ENCODE measurements at places on chromosomes 13 and 19.

- no peak for DNase-seq
Observed at GRCh38 chr13:93965587-93965986, 513.9 kb downstream of the DCT start.

DNA sequence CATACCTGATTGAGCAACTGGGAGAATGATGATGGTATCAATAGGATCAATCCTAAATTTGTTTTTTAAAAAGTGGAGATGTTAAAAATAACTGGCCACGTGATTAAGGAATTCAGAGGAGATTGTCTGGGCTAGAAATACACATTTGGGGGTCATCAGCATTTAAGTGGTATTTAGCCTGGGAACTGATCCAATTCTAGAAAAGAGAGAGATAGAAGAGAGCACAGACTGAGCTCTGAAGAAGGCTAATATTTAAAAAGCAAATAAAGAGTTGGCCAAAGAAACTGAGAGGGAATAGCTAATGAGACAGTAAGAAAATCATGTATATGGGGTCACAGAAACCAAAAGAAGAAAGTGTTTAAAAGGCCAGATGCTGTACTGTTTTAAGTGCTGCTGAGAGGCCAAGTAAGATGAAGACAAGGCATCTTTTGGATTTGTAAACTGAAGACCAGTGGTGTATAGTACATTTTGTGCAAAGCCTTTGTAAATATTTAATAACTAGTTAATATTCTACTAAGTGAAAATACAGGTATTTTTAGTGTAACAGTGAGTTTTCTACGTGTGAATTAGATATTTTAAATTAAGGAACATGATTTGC is 40.2 kb downstream of the UBL3 start:
- no peak for DNase-seq

- DNase-seq, result no peak
Observed at GRCh38 chr19:18429717-18430416, 8.1 kb downstream of the ISYNA1 start.

DNA sequence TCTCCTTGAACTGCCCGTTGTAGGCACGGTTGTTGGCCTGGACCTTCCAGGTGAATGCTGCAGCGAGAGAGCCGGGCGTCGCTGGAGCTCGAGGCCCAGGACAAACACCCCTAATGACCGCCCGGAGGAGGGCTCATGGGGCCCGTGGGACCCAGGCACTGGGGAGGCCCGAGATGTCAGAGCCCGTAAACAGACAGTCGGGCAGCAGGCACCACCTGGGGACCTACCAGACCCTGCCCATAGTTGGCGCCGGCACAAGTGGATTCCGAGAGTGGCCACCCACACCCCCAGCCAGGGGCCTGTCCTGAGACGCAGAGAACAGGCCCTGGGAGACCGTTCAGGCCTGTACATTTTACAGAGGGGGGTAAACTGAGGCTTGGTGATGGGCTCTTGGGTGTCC is 2.4 kb downstream of the ATP8B3 start:
- no peak for DNase-seq

GRCh38 chr13:30334663-30335386 is 27.5 kb upstream of the KATNAL1 start:
- DNase-seq, result no peak

- DNase-seq, result no peak
Observed at GRCh38 chr13:35697186-35697730, 220.8 kb upstream of the MAB21L1 start.

- DNase-seq, result peak; percentile 53
Observed at GRCh38 chr13:48155848-48156247, 60.9 kb upstream of the MED4 start.

GRCh38 chr13:50745542-50746115 is 97.9 kb downstream of the DLEU7 start:
- DNase-seq, result no peak

- no peak for DNase-seq
Observed at GRCh38 chr19:3142781-3143337, 7.0 kb downstream of the GNA15 start.

GRCh38 chr13:51683597-51683996 is 99.3 kb downstream of the WDFY2 start:
- DNase-seq, result no peak

GRCh38 chr19:40335101-40335500 is 13.1 kb downstream of the C19orf47 start:
- DNase-seq, result no peak

GRCh38 chr19:49847731-49848696 is 2.9 kb upstream of the PTOV1 start:
- no peak for DNase-seq

DNA sequence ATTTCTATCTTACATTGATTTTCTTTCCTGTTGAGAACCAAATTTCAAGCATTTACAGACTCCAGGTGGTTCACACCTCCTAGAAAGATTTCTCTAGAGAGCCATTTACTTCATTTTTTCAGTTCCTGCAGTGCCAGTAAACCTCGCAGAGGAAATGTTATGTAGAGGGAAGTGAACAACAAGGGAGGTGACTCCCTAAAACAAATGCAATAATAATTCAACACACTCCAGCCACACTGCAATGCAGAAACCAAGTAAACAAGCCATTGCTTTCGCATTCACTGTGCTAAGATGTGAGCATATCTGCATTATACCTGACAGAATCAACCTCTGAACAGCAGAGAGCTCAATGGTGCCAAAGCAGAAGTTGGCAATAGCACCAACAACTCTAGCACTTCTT is 215.1 kb downstream of the RBM26 start:
- DNase-seq, result no peak

DNA sequence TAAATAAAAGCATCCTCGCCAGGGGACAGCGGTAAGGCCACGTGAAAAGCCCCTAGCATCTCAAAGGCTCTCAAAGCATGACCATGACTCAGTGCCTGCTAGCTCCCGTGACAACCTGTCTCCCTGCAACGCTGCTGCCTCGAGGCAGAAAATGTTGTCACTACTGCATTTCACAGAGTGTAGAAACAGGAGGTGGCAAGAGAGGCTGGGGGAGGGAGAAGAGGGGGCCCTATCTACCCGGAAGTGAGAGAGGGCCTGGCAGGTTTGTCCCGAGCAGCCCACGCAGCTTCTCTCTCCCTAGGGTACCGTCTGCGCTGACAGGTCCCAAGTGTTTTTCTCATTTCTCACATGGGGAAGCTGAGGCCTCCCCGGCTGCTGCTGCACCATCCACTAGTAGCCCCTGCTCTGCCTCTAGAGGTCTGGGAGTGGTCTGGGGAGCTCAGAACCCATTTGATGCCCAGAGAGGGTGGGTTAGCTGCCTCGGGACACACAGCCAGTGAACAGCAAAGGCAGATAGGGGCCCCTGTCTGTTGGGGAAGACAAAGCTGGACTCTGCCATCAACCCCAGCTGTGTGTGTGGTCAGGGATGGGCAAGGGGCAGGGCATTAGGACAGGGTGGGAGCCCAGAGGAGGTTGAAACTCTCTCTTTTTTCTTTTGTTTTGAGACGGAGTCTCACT is 3.7 kb downstream of the TINCR start:
- no peak for DNase-seq

GRCh38 chr19:33998302-33998701 is 174.0 kb upstream of the LSM14A start:
- no peak for DNase-seq

- DNase-seq, result no peak
Observed at GRCh38 chr19:18883526-18884304, 12.2 kb downstream of the CERS1 start.

DNA sequence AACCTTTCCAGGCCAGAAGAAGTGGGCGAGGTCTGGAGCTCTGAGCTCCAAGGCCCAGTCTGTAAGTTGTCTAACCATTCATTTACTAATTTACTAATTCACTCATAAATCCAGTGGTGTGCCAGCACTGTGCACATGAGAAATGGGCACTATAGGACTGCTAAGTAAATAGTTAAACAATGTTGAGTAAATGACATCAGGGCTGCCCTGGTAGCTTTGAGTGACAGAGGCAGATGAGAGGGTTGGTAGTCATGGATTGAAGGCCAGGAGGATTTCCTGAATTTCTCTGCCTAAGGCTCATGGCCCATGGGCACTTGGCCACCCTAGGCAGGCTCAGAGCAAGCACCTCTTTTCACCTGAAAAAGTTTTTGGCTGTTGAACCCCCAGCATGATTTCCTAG is 216.9 kb upstream of the RXFP2 start:
- DNase-seq, result no peak

GRCh38 chr13:112928020-112928971 is 40.7 kb upstream of the MCF2L start:
- no peak for DNase-seq

DNA sequence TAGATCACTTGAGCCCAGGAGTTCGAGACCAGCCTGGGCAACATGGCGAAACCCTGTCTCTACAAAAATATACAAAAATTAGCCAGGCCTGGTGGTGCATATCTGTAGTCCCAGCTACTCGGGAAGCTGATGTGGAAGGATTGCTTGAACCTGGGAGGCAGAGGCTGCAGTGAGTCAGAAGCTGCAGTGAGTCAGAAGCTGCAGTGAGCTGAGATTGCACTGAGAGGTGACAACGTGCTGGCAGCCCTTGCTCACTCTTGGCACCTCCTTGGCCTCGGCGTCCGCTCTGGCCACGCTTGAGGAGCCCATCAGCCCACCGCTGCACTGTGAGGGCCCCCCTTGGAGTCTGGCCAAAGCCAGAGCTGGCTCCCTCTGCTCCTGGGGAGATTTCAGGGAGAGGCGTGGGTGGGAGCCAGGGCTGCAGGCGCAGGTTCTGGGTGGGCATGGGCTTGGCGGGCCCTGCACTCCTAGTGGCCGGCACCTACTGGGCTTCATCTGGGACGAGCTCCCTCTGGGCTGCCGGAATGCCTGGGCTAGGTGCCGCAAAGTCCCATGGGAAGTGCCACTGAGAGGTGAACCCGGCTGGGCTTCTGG is 39.5 kb upstream of the RPL21 start:
- no peak for DNase-seq

DNA sequence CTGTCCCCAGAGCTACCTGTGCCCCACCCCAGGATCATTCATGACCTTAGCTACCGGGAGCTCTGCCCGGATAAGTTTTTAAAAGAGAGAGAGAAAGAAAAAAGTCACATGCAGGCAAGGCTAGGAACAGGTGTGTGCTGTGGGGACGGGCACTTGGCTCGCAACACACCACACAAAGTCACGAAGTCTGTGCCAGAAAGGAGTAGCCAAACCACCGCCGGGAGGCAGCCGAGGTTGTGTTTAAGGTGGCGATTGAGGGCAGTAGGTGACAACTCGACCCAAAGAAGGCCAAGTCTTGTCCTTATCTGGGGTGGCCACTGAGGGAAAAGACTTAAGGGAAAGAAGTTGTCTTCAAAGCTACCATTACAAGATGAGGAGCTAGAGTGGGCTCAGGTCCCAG is 4.6 kb upstream of the TSHZ3 start:
- DNase-seq, result peak; percentile 68

DNA sequence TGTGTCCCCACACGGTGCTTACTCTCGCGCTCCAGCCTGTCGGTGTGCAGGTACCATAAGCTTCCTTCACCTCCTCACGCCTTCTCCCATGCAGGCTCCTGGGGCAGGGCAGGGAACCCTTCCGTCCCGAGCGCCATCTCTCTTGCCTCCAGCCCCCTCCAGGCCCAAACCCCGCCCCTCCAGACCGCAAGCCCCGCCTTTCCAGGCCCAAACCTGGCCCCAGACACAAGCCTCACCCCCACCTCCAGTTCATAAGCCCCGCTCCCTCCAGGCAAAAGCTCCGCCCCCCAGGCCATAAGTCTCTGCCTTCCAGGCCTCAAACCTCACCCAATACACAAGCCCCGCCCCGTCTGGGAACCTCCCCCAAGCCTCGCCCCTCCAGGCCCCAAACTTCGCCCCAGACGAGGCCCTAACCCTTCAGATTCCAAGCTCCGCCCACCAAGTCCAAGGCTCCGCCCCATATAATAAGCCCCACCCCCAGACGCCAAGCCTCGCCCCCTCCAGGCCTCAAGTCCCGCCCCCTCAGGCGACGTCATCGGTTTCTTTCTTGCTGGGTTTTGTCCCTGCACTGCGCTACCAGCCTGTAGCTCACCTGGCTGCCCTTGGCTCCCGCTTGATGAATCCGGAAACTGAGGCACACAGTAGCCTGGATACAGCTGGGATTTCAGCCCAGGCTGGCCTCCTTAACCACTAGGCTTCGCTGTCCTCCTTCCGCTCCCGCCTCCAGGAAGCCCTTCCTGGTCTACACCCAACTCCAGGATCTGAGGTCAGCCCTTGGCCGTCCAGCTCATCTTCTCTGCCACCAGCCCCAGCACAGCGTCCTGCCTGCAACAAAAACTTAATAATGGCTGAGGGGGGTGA is 16.1 kb downstream of the MKNK2 start:
- DNase-seq, result no peak

DNA sequence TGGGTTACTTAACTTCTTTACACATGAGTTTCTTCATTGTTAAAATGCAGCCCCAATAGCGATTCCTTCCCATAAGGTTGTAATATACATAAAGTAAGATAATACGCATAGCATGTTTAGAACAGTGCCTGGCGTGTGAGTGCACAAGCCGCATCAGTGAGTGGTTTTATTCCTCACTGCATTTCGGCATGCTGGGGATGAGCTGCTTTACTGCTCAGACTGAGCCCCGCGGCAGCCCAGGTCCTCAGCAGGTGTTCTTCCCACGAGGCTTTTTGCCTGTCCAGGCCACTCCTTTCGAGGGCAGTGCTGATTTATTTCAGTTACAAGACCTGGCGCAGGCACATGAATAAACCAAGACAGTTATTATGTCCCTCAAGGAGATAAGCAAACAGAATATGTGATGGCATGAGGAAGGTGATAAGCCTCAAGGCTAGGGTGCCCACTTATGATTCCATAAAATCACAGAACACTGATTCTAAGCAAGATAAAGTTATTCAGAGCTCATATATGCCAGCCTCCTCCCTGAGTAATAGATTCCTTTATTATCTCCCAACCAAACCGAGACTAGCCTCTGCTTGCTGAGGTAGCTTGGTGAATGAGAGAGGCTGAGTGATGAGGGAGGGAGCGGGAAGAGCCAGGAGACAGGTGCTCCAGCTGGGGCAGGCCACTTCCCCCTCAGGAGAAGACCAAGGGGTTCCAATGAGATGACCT is 505.5 kb downstream of the DIAPH3 start:
- DNase-seq, result no peak

- DNase-seq, result no peak
Observed at GRCh38 chr13:25796474-25796873, 255.3 kb downstream of the SHISA2 start.

- no peak for DNase-seq
Observed at GRCh38 chr19:31290931-31291590, 58.2 kb downstream of the TSHZ3 start.

DNA sequence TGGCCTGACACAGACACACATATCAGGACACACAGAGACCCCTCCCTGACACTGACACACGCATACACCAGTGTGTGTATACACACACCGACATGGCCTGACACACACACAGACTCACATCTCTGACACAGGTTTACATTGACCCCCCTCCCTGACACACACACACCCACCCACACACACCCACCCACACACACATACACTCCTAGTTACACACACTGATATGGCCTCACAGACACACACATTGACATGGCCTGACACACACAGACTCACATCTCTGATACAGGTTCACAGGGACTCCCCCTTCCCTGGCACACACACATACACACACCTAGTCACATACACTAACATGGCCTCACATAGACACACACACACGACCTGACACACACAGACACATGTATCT is 4.4 kb upstream of the NFIX start:
- no peak for DNase-seq

GRCh38 chr13:98978280-98978679 is 416 bp upstream of the DOCK9 start:
- no peak for DNase-seq
